Hematopoietic multipotent progenitor cell treated with erythropoietin and hydrocortisone succinate and interleukin-3 and kit ligand, for 15 days (in vitro differentiated cells): ENCODE measurements at places on chromosomes 4 and X.

DNA sequence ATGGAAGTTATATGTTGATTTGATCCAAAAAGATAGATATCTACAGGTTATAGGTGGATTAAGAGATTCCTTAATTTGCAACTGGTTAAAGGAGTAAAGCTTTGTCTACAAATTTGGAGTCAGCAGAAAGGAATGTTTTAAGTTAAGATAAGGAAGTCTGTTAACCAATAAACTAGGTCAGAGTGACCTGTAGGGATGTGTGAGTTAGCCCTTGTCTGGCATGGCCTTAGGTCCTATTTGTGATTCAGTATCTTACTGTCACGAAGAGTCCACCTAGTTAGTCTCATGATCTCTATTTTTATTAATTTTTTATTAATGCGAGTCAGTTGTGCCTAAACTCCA, 230.8 kb downstream of the INPP4B start:
- DNase-seq: no peak

GRCh38 chr4:145830699-145831098, 107.9 kb downstream of the ZNF827 start:
- DNase-seq: no peak

GRCh38 chrX:110003167-110004156, 548 bp downstream of the TMEM164 start:
- no peak for DNase-seq

GRCh38 chr4:37425857-37426256, 181.3 kb downstream of the NWD2 start:
- DNase-seq: no peak

- no peak for DNase-seq
Measured at GRCh38 chrX:71214604-71215337, 8.3 kb upstream of the GJB1 start.

GRCh38 chr4:2694691-2695090, 61.4 kb downstream of the TNIP2 start:
- DNase-seq: no peak

DNA sequence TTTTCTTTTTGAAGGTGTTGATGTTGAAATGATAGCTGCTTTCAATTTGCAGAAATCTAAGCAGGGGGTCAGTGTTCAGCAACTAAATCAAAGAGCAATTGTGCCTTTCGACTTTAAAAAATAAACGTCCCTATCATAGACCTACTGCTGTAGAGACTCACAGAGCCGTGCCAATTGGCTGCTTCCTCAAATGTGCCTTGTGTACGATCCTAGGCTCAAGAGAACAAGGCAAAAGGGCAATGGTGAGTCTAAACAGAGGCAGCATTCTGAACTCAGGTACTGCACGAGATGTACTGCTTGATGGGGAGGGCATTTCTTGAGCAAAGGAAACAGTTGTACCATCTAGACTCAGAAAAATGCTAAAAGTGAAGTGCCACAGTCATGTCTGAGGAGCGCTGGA, 29.8 kb downstream of the OPHN1 start:
- no peak for DNase-seq

DNA sequence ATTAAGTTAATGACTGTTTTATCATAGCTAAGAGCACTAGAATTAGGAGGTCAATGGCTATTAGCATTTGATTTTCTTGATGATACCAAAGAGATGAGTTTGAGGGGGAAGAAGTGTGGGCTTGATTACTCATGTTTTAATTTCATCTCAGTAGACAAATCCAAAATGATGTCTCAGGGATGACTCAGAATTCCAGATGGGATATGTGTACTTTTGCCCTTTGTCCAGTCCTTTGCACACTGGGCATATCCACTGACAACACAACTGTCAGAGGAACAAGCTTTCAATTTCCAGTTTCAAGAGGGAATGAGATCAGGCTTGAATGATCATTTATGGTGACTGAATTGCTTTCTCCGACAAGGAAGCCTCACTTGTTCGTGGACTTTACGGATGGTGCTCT, 325.3 kb upstream of the FTHL17 start:
- DNase-seq: no peak

DNA sequence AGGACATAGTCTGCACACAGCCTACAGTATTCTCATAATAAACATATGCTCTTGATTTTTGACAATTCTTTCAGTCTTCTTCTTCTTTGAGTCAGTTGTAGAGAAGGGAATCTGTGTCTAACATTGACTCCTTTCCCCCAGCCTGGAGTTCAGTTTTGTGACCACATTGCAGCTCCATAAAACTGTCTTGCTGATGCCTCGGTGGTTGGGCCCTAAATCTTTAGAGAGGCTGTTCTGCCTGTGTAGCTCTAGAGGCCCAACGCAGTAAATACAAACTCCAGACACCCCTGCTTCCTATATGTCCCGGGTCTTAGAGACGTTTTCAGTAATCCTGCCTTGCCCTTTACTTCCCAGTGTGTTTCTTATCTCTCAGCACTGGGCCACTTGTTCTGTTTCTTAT, 639.5 kb upstream of the AADAT start:
- DNase-seq: no peak

GRCh38 chr4:145881576-145881975, 57.0 kb downstream of the ZNF827 start:
- no peak for DNase-seq

GRCh38 chr4:15400981-15401671, 26.7 kb upstream of the C1QTNF7 start:
- DNase-seq: no peak
